ENCODE measurements at places on chromosomes 11 and 22.

GRCh38 chr11:47208628-47209027, 6.1 kb upstream of the DDB2 start:
- DNase-seq, result no peak

DNA sequence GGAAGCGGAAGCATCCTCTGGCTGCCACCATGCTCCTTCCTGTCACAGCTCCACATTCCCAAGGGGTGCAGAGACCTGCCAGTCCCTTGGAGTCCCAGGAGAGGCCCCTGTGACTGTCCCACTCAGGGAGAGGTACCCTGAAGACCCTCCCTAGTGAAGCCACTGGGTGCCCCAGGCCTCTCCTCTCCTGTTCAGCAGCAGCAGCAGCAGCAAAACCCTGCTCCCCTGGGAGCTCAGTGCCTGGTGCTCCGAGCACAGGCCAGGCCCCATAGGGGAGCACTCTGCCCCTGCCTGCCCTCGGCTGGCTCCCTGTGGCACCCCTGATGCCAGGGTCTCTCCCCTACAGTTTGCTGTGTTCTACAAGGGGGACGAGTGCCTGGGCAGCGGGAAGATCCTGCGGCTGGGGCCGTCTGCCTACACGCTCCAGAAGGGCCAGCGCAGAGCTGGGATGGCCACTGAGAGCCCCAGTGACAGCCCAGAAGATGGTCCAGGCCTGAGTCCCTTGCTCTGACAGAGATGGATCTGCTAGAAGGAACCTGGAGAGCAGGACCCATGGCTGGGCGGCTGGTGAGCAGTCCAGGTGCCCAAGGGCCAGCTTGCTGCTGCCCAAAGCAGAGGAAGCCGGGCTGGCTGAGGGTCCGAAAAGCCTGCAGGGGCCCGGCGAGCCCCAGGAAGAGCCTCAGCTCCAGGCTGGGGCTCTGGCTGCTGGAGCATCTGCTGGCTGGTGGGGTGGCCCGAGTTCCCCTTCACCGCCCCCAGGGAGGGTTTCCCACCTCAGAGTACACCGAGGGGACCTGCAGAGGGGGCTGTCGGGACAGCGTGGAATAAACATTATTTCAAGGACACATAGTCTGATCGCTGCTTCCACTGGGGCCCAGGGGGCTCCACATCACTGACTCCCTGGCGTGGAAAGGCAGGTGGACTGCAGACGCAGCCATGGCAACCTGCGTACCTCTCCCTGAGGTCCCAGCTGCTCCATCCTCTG, 21.3 kb downstream of the TRMU start:
- DNase-seq, result no peak

- DNase-seq, result no peak
Observed at GRCh38 chr11:11313426-11313825, 39.6 kb downstream of the CSNK2A3 start.

DNA sequence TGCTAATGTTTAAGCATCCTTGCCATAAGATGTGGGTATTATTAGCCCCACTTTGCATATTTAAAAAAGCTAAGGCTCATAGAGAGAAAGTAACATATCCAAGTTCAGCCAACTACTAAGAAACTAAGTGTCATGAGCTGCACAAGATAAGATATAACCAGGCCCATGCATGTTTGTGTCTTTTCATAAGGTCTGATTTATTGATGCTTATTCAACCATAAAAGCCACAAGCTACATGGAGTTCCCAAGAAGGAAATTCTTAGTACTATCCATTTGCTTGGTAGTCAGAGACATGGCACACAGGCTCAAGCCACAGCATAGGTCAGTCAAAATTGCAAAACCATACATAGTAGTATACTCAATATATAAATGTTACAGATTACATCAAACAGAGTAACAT, 488.5 kb downstream of the SOX6 start:
- DNase-seq, result no peak

DNA sequence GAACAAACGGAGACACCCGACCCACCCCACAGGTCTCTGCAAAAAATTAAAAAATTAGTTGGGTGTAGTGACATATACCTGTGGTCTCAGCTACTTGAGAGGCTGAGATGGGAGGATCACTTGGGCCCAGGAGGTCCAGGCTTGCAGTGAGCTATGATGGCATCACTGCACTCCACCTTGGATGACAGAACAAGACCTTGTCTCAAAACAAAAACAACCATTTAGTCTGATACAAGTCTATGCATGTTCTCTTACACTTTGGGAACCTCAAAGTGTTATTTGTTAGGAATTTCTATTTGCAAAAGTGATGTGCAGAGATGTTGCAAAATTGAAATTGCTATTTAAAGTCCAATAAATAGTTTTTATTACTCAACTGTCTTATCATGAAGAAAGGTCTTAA, 14.3 kb downstream of the ATG13 start:
- no peak for DNase-seq

DNA sequence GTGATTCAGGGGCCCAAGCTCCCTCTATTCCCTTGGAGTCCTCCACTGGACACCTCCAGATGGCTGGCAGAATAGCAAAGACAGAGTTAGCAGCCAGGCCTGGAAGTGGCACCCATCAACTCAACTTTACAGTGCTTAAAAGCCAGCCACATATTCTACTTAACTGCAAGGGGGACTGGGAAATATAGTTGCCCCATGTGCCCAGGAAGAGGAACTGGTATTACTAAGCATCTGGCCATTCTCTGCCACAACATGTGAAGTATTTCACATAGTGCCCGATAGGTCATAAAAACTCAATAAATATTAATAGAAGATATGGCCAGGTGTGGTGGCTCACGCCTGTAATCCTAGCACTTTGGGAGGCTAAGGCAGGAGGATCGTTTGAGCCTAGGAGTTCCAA, 5.5 kb upstream of the IL10RA start:
- DNase-seq, result no peak

- no peak for DNase-seq
Observed at GRCh38 chr22:32613773-32614392, 139.3 kb downstream of the FBXO7 start.

DNA sequence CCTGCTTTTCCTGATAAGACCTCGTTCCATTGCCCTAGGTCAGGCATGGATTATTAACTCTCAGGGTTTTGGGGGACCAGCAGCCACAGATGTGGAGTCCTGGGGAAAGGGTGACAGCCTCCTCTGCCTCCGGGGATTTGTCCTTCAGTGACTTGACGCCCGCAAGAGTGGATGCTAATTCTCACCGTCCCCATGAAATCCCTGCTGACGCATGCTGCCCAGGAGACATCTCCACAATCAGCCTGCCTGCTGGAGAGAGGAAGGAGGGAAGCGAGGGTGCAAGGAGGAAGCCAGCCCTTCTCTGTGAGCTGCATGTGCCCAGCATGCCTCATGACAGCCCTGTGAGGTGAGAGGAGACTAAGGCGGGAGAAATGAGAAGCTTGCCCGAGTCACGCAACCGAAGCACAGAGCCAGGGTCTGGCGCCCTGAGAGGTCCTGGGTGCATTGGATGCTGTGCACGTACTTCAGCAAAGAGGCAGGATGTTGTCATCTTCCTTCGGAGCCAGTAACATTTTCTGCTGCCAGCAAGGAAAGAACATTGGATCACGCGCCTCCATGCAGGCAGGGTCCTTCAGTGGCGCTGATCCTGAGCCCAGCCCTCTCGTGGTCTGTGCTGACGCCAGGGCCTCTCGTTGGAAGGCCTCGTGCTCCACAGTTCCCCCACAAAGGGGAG, 27.3 kb upstream of the KRTAP5-6 start:
- DNase-seq, result no peak

DNA sequence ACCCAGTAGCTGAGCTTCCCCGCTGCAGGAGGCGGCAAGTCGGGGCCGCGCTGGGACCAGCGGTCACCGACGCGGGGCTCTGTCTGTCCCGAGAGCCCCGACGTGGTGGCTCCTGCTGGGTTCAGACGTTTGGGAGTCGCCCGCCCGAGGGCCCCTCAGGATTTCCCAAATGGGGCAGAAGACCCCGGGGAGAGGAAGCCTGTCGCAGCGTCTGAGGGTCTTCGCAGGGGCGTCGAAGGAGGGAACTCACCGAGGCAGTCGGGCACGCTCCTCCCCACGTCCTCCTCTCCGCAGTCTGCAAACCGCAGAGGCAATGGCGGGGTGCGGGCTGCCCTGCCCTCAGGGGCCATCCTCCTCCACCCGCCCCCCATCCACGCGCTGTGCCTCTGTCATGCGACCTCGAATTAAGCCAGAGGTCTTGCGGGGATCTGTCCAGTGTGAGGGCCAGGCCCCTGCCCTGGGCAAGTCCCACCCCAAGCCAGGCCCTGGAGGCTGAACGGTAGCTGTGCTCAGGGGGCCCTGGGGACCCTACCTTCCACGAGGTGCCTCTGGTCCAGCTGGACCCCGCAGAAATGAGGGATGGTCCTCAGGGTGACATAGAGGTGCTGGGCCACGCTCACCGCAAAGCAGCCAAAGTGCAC, 12.5 kb downstream of the IL17REL start:
- DNase-seq, result peak; percentile 57

DNA sequence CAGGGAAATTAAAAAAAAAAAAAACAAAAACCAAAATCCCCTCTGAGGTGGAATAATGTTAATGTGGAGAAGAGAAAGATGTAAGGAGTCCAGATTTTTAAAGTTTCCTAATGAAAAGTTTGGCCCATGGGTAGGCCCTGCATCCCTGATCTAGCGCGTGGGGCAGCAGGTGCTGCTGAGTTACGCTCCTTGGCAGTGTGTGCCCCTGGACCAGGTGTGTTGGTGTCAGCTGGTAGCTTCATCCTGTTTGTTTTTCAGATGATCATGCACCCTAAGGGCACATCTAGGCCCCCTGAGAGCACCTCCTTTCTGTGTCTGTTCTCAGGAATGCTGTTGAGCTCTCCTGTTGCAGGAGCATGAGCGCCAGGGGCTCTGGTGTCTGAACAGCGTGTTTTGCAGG, 6.7 kb downstream of the DGCR8 start:
- DNase-seq, result no peak

GRCh38 chr11:116176484-116177005, 596.2 kb downstream of the BUD13 start:
- DNase-seq, result no peak

DNA sequence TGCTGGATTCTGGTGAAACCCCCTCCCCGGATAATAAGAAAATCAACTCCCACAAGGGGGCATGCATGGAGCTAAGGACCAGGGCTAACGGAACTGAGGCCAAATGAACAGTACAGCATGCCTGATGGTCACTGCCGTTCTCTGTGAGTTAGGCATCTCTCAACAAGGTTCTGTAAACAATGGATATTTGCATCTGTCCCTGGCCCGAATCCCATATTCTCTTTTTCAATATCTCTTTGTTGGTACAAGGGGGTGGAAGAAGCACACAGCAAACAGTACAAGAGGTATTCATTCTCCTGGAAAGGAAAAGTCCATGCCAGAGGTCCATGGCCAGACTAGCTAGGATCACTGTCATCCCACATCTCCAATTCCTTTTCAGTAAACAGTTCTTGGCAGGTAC, 32.2 kb upstream of the APOA1 start:
- DNase-seq, result no peak

GRCh38 chr11:87300640-87301380, 263.1 kb downstream of the TMEM135 start:
- no peak for DNase-seq

GRCh38 chr11:103907136-103907535, 129.3 kb upstream of the DDI1 start:
- no peak for DNase-seq

DNA sequence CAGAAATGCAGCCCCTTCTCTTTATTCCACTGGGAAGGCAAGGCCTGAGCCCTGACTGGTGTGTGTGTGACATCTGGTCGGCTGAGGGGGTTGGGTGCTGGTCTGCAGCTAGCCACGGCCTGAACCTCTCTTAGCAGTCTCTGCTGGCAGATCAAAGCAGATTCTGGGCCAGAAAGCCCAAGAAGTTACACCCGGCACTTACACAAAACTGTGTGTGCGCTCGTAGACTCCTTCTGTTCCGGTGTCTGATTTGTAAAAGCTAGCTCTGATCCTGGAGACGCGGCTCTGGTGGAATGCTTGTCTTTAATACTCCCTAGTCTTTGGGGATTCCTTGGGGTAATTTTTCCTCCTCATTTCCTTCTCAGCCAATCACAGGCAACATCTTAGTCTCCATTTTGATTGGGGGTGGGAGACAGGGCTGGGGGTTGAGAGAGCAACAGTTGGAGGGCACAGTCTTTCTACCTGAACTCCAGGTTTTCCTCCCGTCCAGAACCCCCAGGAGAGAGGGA, 5.5 kb downstream of the PKNOX2 start:
- no peak for DNase-seq

DNA sequence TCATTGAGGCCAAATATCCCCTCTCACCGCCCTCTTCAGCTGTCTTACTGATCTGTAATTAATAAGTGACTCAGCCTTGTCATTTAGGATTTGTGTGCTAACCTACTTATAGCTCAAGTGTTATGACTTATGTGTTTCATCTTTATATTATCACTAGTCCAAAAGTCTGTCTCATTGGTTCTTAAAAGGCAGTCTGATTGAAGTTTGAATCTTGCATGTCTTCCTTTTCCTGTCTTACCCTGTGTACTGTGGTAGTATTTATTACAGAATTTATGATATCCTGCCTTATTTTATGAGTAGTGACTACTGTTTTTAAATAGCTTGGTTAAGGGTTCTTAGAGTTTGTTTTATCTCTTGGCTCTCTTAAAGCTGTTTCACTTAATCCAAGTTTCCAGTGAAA, 6.3 kb downstream of the DEPDC7 start:
- DNase-seq, result no peak

Data from activated effector memory CD4-positive, alpha-beta T cell treated with anti-CD3 and anti-CD28 coated beads, Interleukin-2, amount 50 U/mL, for 16 hours (primary cell).